SK-MEL-5 (cell line): ENCODE measurements at places on chromosomes 1 and 21.
A peak's percentile ranks its signal among the peaks of the same experiment; 100 is the strongest.

GRCh38 chr21:34793471-34793870 is 124.7 kb downstream of the CLIC6 start:
- DNase-seq, result no peak

- DNase-seq, result peak; percentile 40
These were observed 2.4 kb upstream of the SLC44A3 start for GRCh38 chr1:94817712-94818111.

GRCh38 chr1:162023547-162024501 is at the start of gene OLFML2B:
TSS of gene OLFML2B (minus strand) at chr1:162023869. CDS start at chr1:162023430, 439 bp downstream.
- DNase-seq, result peak; percentile 60

GRCh38 chr1:246690100-246690499 is 34.1 kb upstream of the SCCPDH start:
- DNase-seq, result no peak

DNA sequence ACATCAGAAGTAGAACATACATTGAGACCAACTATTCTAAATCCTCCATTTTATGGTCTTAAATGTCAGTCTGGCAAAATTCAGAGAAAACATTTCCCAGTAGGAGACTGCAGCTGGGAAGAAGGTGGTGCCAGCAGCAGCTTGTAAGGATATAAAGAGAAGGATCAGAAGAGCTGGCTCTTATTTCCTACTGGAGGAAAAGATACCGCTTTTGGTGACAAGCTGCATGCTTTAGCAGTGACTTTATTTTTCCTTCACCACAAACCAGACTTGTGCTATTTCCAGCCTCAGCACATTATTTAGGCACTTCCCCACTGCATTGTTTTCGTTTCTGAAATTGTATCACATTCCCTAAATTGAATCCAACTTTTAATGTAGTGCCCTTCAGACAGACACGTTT is 28.4 kb downstream of the RNF11 start:
- no peak for DNase-seq

DNA sequence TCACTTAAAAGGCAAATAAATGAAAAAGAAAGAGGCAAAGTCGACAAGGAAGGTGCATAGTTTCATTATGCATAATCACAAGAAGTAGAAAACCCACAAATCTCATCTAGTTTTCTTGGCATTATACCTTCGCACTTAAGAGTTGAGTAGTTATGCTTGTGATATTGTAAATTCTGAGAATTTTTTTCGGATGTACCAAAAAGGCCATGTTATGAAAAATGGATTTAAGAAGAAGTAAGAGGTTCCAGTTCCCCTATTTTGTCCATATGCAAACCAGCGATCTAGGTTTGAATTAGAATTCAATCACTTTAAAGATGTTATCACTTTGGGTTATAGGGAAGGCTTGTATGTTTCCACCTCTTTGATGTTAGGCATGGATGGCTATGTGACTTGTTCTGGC is 7.9 kb upstream of the ERICH3 start:
- no peak for DNase-seq

- peak; percentile 97 for DNase-seq
These were observed 20.4 kb downstream of the AIM2 start for GRCh38 chr1:159056069-159056698.

DNA sequence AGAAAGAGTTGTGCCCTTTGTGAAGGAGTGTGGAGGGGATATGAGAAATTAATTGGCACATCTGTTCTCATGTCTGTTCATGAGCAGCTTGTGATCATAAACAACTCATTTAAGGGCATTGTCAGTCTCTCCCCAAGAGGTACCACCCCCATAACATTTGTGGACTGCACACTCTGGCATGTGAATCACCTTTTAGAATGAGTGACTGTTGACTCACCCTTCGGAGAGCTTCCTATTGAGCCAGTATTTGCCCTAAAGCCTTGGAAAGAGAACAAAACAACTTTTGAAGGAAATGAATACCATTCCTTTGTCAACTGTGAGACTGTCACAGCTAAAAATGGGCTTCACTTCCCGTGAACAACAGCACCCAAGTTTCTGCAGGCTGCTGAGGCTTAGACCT is 27.5 kb upstream of the MYSM1 start:
- peak; percentile 98 for DNase-seq

GRCh38 chr1:147334292-147334691 is 91.8 kb downstream of the CHD1L start:
- no peak for DNase-seq

DNA sequence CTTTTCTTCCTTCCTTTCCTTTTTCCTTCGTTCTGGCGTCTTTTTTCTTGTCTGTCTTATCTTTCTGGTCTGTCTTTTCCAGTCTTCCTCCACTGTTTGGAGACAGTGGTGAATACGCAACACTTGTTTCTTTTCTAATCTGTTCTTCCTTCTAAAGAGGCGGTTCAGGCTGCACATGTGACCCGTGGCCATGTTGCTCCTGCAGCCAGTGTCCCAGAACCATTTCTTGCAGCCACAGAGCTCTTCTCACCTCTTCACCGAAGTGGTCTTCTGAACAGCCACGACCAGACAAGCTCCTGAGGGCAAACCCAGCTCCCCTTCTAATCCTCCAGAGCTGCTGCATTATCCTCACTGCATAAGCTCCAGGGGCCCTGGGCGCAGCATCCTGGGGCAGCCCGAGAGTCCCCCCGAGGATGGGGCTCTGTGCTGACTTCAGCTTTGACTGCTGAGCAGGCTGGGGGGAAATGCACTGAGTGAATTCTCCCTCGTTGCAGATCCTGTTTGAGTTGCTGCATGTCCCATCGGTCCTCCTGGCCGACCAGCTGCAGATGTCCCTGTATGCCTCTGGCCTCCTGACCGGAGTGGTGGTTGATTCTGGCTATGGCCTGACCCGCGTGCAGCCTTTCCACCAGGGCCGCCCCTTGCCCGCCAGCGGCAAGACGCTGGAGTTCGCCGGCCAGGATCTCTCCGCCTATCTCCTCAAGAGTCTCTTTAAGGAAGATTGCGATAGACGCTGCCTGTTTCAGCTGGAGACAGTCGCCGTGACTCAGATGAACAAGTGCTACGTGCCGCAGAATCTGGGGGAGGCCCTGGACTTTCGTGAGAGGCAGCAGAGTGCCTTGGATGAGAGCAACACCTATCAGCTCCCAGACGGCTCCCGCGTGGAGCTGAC is 70.4 kb downstream of the ACTL8 start:
- DNase-seq, result no peak

- DNase-seq, result no peak
These were observed 72.1 kb downstream of the PDE9A start for GRCh38 chr21:42725416-42725930.

- no peak for DNase-seq
These were observed 12.3 kb downstream of the ZRANB2 start for GRCh38 chr1:71068325-71069240.

DNA sequence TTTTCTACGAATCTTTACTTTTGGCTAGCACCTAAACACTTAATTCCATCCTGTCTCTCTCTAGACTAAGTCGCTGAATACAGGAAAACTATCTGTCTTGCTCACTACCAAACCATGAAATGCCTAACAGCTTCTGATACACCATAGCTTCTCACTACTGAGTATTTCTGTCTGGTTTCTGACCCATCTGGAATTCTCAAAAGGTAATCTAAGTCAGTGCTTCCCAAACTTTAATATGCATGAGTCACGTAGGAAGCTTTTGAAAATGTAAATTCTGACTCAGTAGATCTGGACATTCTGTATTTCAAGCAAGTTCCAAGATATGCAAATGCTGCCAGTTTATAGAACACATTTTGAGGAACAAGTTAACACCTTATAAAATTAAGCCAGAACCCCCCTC is 9.2 kb upstream of the OVGP1 start:
- DNase-seq, result no peak

- no peak for DNase-seq
These were observed 23.7 kb downstream of the UROD start for GRCh38 chr1:45035631-45036301.

GRCh38 chr1:67889953-67890567 is 56.8 kb upstream of the GNG12 start:
- DNase-seq, result peak; percentile 54

DNA sequence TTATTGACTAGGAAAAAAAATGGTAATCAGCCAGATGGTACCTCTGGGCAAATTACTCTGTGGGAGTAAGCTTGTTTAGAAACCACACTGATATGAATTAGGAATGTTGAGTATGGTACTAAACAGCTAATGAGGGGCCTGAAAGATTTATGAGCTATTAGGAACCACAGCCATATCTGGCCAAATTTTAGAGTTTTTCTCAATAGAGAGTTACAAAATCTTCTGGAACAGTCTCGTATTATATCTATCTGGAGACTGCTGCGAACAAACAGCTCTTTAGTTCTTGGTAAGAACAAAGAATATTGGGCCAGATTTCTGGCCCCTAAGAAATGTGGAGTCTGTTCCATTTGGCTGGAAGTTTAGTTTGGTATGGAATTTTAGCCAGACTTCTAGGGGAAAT is 4.9 kb upstream of the PODN start:
- DNase-seq, result no peak

- DNase-seq, result no peak
These were observed 39.2 kb upstream of the LRRC8D start for GRCh38 chr1:89781494-89782126.

DNA sequence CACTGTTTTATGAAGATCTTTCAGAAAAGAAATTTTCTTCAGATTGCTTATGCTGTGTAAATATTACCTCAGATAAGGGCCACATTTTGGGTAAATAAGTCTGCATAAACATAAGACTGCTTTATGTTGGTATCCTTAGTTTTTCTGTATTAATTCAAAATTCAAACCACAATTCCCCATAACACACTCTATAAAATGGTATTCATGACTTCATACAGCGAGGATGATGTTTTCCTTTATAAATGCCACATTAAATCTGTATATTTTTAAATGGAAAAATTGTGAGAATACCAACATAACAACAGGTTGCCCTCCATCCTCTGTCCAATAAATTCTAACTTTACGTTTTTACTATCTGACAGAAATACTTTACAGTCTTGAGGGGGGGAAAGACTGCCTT is 248.7 kb upstream of the CXADR start:
- DNase-seq, result no peak

DNA sequence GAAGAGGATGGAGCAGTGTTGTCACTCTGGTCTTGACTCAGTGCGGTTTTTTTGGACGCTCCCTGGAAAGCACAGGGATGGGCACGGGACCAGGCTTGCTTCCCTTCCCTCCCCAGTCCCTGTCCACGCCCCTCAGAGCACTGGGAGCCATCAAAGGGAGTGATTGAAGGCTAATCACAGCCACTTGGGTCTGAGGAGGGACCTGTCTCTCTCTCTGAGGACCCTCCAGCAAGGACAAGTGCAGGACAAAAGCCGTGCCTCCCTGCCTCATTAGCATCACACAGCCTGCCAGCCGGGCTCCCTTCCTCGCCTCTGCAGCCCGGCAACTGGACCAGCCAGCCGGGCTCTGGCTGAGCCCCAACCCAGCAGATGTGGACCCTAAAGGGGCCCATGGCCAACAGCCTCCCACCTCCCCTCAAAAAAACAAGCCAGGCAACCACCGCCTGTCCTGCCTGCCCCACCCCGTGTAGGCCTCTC is 18.6 kb upstream of the PDZK1IP1 start:
- no peak for DNase-seq

DNA sequence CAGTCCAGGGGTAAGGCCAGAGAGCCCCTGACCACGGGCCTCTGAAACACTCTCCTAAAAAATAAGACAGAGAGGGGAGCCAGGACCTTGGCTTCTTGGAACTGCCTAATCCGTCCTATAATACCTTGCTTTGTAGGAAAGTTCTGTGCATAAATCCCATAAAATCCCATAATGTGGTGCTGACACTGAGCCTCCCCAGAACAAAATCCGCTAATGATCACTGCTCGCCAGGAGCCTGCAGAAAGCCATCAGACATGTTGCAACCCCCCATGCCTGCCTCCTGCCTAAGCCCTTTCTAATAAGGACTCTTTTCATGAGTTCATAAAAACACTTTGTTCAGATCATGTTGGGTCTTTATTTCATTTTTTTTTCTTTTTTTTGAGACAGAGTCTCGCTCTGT is 9.3 kb upstream of the DHRS3 start:
- peak; percentile 19 for DNase-seq

DNA sequence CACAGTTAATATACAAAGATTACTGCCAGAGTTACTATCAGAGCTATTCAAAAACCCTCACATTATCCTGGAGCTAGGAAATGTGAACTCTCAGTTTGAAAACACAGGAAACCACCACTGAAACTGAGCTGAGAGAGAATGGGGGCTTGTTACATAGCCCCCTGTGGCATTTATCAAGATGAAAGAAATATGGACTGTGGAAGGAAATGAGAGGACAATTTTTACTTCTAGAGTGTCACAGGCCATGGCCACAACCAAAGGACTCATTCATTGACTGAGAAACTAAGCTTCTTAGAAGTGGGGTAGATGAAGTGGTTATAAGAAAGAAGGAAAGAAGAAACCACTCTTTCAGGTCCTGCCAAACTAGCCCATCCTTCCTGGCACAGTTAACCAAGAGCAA is 25.3 kb downstream of the DSTYK start:
- peak; percentile 90 for DNase-seq

GRCh38 chr1:234135501-234135900 is 231.0 kb downstream of the SLC35F3 start:
- no peak for DNase-seq

DNA sequence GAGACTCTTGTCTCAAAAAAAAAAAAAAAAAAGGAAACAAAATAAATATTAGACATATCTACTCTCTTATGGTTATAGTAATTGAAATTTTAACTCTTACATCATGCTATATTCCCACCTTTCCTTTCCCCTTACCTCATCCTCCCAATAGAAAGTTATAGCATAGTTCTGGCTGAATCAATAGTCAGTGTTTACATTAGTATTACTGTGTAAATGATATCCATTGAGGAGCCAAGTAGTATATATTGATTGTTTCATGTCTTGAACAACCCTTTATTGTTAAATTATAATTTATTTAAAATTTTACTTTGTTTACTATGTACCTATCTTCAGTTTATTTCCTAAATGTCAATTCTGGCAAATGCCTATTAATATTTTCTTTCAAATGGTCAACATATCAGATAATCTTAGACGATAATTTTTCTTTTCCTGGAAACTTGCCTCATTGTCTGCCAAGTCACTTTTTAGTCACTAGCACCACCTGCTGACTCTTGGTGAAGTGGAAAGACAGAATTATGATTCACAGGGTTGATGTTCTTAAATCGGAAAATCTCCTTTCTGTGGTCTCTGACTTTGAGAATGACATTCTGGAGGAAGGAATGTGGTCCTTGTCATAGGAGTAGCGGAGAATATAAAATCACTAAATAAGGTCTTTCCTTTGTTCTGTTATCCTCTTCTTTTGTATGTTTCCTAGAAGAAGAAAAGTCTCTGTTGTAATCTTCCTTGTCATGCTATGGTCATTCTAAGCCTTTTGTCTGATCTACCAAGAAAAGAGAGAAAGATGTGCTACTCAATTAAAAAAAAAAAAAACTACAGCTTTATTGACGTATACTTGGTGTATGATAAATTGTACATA is 8.6 kb downstream of the HJV start:
- peak; percentile 91 for DNase-seq

- DNase-seq, result no peak
These were observed 4.0 kb downstream of the JUN start for GRCh38 chr1:58779801-58780382.

GRCh38 chr1:99766378-99766800 is at the start of gene FRRS1:
TSS of gene FRRS1 (minus strand) at chr1:99766635. CDS start at chr1:99748768, 17,867 bp downstream.
- peak; percentile 77 for DNase-seq
